Breast epithelium (tissue), 4 donors: ENCODE measurements at places on chromosomes 3 and 15.

DNA sequence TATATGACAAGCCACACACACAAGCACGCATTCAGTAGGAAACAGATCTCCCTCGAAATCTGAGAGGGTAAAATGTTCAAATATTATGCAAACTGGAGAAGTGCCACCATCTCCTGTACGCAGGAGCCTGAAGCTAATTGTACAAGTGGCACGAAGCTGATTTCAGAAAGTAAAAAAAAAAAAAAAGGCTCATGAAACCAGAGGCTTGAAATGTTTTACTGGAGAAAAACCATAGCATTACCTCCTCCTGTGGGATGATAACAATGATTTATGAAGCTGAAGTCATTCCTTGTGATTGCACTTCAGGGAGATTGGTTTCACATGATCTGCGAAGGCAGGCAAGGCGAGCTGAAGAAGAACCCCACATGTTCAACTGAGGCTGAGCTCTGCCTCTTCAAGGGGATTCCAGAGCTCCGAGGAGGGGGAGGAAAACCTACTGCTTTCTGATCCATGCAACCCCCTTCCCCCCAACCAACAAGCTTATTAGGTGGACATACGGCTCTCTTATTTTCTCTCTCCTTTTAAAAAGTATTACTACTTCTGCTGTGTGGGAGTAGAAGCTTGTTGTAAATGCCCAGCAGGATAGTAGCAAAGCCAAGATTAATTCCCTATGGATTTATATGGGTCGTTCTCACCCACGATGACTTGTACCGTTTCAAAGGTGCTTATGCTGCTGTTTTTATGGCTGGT, 101.1 kb downstream of the GREM1 start:
- DNase-seq, result no peak

DNA sequence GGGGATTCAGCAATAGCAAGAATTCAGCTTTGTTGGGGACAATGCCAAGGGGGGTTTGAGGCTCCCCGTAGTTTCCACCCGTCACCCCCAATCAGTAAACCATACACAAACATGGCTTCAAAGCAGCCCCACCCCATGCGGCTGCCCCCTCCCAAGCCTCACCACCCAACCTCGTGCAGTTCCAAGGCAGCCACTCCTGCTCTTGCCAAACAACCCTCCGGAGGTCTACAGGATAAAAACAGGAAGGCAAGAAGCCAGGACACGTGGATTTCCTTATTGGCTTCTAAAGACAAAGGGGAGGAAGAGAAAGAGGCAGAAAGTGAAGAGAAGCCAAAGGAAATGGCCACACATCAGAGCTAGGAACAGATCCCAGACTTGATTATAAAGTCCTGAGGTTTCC, 121.1 kb downstream of the SHQ1 start:
- DNase-seq, result no peak

DNA sequence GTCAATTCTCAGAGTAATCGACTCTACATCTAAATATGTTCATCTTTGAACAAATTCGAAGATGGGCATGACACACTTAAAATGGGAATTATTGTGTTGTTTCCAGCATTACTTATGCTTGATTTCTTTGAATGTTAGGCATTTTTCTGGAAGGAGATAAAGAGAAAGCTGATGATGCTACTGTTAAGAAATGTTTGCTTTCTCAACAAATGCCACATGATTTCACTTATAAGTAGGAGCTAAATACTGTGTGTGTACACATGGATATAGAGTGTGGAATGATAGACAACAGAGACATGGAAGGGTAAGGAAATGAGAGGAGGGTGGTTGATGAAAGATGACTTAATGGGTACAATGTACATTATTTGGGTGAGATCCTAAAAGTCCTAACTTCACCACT, 400.9 kb downstream of the TBL1XR1 start:
- DNase-seq, result no peak

DNA sequence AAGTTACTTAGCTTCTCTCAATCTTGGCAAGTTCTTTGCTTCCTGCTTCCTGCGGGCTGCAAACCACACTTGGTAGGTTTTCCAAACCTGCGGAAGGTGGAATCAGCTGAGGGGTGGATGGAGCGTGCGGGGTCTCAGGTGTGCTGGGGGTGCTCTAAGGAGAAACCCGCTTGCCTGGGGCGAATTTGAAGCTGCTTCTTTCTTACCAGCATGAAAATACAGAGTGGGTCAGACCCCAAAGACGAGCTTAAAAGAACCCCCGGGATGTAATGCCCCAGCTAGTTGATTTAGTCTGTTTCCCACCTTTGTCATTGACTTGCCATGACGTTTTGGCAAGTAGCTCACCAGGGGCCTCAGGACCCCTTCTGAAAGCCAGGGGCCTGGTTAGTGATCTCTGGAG, 28.8 kb upstream of the CORO2B start:
- DNase-seq, result no peak

- no peak for DNase-seq
Measured at GRCh38 chr15:44145495-44145894, 49.6 kb downstream of the FRMD5 start.

DNA sequence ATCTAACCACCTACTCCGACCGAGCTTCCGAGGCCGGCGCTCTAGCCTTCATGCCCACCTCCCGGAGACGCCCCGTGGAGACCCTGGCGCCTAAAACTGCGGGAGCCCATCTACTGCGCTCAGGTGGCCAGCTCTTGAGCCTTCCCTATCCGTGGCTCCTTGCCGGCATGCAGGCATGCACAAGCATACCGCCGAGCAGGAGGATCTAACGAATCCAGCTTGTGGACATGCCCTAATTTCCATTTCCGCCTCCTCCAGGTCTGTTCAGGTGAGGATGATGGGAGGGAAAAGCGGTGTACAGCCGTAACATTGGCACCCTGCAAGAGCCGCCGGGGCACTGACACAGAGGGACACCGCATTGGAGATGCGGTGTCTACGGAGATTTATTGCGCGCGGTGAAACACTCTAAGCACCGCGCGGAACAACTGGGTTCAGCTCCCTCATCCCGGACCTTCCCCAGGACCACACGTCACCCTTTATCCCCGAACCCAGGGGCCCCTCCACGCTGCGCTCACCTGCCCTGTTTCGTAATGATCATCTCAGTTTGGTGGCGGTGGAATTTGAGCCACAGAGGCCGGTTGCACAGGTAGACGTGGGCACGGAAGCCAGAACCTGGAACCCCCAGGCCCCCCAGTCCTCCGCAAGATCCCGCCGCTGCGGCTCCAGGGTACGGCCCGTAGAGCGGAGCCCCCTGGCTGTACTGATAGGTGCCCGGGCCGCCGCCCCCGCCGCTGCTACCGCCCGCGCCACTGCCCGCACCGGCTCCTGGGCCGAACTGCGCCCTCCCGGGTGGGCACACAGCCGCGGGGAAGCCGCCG, 1.0 kb downstream of the EOMES start:
- DNase-seq, result no peak

DNA sequence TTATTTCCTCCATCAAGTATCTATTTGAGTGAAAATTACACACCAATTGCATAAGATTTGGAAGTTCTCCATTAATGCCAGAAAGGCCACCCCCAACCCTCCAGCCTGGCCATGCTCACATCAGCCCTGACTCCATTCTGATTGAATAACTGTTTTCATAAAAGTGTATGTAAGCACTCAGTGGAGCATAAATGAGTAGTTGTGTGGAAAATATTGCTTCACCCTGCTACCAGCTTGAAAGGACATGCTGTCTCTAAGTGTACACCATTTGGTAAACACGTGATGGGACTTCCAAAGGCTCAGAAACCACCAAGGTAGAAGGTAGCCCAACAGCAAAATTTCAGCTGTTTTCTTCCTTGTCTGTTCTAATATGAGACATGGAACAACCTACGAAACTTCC, 393.8 kb downstream of the ZNF385D start:
- DNase-seq, result no peak

GRCh38 chr15:49953421-49953820, 165.6 kb downstream of the ATP8B4 start:
- DNase-seq, result no peak

DNA sequence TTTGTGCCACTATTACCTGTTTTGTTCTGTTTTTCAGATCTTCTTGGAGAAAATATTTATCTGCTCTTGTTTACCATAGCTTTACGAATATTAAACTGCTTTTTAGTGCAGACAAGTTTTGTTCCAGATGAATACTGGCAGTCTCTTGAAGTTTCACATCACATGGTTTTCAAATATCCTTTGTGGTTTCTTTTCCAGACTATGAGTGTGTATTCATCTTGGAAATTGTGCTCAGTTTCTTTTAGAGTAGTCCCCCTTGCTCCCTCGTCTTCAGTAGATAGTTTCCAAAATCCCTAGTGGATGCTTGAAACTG, 1.2 kb downstream of the PIGB start:
- DNase-seq, result no peak

DNA sequence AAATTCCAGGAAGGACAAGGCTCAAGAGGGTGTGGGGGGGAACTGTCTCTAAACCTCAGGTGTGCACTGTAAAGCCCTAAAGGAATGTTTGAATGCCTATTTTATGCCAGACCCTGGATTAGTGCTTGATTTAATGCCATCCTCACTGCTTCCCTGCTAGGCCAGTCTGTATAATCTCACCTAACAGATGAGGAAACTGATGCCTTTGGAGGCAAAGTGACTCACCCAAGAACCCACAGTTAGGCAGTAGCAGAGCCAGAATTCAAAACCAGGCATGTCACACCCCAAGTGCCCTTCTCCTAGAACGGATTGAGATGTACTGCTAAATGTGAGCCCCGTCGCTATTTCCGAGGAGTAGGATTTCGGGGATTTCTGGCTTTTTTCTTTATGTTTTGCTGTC, 7.8 kb downstream of the CAMK1 start:
- no peak for DNase-seq

GRCh38 chr15:68749793-68750192, 70.9 kb downstream of the ANP32A start:
- DNase-seq, result no peak

- DNase-seq, result no peak
Measured at GRCh38 chr3:59908701-59909100, 858.9 kb upstream of the CFAP20DC start.

- DNase-seq, result no peak
Measured at GRCh38 chr3:105764378-105765307, 104.2 kb downstream of the CBLB start.

GRCh38 chr3:85185495-85185894, 226.7 kb downstream of the CADM2 start:
- no peak for DNase-seq

- DNase-seq, result peak; percentile 70
Measured at GRCh38 chr3:187737368-187738070, 7.7 kb downstream of the BCL6 start.

GRCh38 chr3:61425356-61425755, 136.0 kb upstream of the PTPRG start:
- DNase-seq, result no peak

GRCh38 chr3:67619991-67620390, 34.4 kb downstream of the SUCLG2 start:
- DNase-seq, result no peak

- DNase-seq, result no peak
Measured at GRCh38 chr3:11556851-11557644, 86.7 kb downstream of the VGLL4 start.

DNA sequence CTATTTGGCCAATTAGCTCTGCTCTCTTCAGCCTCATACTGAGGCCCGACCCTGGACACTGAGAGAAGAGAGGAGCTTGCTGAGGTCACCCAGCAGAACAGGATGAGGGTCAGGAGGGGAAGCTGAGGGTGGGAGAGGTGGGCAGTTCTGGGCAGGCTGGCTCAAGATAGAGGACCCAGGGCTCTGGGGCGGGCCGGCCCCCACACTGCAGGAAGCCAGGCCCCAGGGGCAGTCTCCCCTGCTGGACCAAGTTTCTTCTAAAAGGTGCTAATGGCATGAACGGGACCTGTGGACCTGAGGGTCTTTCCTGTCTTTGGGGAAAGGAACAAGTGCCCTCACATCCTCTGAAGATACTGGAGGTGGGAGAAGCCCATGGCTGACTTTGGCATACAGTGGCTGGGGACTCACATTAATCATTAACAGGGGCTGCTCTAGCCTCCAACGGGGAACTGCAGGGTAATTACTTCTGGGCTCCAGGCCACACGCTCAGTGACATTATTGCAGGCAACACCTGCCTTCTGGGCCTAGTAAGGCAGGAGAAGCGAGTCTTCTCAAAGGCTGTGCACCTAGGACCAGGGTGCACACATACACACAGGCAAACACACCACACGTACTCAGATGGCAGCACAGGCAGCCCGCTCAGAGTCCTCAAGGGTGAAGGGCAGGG, 10.6 kb downstream of the HCN4 start:
- no peak for DNase-seq

GRCh38 chr3:12188681-12189287, 30.1 kb upstream of the TIMP4 start:
- DNase-seq, result no peak

- DNase-seq, result no peak
Measured at GRCh38 chr15:98568382-98569017, 79.8 kb upstream of the IGF1R start.

GRCh38 chr3:188756241-188756640, 415.5 kb upstream of the TPRG1 start:
- DNase-seq, result no peak

DNA sequence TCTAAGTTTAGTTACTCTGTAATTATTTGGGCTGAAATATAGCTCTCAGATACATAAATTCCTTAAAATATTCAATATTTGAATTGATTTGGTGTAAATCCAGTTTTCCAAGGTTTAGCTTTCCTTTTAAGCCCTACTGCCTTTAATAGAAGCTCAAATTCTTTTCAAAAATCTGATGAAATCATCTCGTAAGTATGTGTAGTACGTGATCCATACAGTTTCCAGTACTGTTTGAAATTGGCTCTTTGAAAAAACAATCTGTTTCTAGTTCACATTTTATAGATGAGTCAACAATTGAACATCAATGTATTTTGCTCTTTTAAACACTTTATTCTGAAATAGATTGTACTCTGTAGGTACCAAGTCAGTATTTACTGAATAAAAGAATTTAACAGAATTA, 84.2 kb downstream of the LRRC49 start:
- DNase-seq, result no peak

DNA sequence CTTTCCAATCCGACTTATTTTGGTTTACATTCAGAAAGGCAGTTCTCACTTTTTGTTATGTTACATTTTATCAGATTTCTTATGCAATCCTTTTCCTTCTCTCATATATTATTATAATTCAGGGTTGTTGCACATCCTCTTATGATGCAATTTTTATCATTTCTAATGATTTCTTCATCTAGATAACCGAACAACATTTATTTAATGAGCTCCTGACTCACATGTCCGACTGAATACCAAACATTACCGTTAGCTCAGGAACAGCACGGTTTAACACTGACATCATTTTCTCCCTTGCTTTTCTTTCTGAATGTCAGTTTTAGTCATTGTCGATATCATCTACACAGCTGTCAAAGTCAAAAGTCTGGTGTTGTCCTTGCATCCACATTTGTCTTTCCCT, 199.2 kb downstream of the BCHE start:
- no peak for DNase-seq

GRCh38 chr3:114361391-114361790, 67.6 kb downstream of the TIGIT start:
- no peak for DNase-seq

DNA sequence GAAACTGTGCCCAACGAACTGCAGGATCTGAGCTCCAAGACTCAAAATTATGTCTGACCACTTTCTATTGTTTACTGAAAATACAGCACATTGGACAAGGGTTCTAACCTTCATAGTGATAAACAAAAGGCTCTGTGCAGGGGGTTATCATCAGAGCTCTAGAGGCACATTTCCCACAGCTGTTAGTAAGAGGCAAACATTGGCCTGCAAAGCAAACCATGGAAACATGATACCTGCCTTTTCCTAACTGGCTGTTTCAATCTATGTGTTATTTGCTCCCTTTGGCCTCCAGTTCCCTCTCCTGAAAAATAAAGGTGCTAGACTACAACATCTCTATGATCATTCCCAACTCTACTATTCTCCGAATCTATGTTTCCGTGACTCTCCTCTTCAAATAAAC, 159.7 kb upstream of the ARHGEF26 start:
- DNase-seq, result no peak
